T1000 (cell line): ENCODE measurements at places on chromosomes 3 and 15.

DNA sequence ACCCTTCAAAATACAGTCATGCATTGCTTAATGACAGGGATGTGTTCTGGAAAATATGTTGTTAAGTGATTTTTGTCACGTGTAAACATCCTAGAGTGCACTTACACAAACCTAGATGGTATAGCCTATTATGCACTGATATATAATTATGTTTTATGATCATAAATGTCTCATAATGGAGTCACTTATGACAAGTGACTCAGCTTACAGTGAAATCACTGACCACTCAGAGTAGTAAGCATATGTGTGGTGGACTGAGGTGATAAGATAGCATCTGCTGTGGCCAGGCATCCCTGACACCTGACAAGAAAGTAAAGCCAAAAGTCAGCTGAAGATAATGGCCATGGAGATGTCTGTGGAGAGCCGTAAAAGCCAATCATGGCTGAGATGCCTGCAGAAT lies 5.4 kb downstream of the ACAD11 start:
- DNase-seq, result no peak

DNA sequence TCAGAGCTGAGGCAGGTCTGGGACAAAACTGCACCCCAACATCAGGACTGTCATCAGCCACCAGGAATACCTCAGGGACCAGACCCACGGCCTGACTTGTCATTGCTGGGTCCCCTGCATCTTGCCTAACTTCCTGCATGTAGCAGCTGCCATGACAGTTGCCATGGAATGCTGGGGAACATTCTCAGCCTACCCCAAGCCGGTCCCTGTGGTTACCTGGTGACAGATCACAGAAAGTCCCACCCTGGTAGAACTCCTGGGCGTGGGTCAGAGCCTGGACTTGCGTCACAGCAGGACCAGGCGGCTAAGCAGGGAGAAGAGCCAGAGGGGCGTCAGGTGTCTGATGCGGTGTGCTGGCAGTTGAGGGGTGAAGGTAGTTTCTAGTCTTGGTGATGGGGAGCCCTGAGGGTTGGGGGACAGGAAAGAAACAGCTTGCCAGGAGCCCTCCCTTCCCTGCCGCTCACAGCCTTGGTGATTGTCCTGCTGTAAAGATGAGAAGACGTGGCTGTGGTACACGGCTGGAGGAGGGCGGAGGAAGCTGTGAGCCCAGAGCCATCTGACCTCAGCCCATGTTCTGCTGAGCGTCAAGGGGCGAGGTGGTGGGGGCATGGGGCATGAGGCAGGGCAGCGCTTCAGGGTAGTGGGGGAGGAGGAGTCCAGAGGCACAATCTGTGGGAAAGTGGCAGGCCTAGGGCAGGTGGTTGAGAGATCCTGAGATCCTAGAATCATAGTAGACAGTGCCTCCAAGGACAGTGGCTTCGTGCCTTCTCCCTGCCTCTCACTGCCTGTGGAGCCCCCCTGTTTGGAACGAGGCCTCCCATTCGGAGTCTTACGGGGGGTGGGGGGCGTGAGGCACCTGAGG lies 5.4 kb downstream of the H1-8 start:
- DNase-seq, result no peak

GRCh38 chr3:22856811-22857210 lies 346.3 kb upstream of the UBE2E2 start:
- no peak for DNase-seq

DNA sequence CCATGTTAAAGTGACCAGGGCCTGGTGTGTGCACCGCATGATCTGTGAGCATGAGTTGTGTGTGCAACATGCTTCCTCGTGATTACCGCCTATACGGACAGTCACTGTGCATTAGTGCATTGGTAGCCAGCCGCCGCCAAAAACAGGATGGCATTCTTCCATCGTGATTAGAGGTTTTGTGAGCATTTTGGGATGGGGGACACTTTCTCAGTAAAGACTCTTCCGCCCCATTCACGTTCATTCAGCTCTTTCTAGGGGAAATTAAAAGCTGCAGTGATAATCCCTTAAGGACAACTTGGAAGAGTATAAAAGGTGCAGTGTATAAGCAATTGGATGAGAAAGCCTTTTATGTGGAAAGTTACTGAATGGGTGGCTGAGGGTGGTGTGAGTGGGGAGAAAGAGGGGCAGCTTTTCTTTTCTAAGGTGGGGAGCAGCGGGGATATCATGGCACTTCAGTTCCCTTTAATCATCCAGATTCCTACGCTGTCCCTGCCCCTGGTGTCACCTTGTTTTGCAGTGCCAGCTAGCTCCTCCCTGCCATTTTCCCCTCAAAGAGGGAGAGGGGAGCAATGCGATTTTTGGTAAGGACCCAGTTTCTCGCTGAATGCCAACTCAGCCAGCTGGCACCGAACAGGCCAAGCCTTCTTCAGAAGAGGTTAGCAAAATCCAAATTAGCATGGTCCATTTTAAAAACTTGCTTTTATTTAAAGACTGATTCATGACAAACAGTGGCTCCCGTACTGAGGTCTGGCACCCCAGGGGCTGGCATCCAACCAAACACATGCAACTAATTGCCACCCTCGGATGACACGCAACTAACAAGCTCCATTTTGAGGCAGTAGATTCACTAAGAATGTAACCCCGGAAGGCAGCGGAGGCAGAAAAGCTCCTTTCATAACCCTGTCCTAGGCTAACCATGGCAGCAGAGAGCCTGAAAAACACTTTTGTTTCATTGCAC lies 447.8 kb downstream of the FHIT start:
- no peak for DNase-seq

DNA sequence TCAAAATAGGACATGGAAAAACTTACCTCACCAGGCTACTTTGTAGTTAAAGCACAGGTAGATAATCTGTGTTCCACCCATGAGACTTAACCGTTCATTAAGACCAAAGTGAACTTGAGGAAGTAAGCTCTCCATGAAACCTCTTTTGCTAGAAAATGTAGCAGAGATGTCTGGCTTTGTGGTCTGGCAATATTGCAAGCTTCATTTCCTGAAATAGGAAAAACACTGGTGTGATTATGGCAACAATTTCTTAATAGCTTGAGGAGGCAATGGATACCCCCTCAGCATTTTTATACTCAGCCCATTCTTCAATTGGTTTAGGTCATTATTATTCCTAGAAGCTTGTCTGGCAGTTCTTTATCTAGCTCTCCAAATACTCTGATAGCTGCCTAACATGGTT lies 957.3 kb downstream of the IGSF11 start:
- DNase-seq, result no peak

DNA sequence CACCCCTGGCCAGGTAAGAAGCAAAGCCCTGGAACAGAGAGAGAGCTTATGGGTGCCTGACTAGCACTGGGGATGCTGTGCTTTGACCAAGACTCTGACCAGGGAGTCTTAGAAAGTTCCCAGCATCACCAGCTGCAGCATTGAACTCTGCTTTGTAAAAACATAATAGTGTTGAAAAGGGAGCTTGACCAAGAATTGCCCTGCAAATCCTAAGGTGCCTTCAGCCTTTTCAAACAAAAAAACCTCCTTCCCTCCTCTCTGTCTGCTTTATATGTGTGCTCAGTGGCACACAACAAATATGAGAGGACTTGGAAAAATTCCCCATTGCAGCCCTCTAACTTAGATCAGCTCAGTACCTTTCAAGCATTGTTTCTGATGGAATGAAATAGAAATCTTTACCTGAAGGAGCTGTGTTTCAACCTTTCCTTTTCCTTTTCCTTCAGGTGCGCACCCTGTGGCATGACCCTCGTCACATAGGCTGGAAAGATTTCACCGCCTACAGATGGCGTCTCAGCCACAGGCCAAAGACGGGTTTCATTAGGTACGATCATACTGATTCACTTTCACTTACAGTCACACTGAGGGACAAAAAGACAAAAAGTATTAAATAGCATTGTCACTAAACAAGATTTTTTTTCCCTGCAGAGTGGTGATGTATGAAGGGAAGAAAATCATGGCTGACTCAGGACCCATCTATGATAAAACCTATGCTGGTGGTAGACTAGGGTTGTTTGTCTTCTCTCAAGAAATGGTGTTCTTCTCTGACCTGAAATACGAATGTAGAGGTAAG lies 13.0 kb downstream of the THBS1 start:
- DNase-seq, result no peak

- DNase-seq, result no peak
These were observed 56.8 kb downstream of the NOX5 start for GRCh38 chr15:69071260-69071659.

GRCh38 chr3:183540501-183541234 lies 14.8 kb downstream of the KLHL6 start:
- no peak for DNase-seq

- no peak for DNase-seq
These were observed 106.5 kb upstream of the SLC4A7 start for GRCh38 chr3:27590437-27591298.

DNA sequence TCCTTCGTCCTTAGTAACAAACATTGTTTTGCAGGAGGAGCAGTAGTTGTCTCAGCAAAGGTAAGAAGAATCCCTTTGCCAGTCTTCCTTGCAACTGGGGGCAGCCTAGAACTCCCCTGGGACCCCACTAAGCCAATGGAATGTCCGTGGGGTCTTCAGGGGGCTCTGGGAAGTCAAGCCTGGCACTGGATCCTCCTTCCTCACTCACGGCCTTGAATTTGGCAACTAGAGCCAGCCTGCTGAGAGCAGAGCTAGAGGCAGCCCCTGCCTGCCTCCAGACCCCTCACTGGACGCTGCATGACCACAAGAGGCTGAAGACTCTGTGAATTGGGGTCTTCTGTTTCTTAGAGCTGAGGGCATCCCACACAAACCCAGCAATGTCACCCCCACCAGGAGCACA lies 18.6 kb upstream of the PRR23E start:
- DNase-seq, result no peak

DNA sequence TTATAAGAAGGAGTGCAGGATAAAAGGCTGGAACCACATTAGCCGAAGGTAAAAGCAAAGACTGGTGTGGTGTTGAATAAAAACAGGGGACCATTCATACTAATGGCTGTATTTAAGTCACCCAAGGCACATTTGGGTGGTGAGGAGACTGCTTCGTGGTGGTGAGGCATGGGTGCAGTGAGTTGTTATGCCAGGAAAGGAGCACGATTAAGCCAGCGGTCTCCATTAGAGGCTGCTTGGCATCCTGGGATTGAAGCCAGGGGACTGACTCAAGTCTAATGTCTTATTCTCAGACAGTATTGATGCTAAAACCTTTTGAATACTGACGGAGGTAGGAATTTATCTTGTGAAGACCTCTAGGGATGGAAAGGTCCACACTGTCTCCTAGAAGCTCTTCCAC lies 21.9 kb downstream of the FEM1B start:
- DNase-seq, result no peak

- DNase-seq, result no peak
These were observed 69.7 kb downstream of the MB21D2 start for GRCh38 chr3:192847941-192848340.

DNA sequence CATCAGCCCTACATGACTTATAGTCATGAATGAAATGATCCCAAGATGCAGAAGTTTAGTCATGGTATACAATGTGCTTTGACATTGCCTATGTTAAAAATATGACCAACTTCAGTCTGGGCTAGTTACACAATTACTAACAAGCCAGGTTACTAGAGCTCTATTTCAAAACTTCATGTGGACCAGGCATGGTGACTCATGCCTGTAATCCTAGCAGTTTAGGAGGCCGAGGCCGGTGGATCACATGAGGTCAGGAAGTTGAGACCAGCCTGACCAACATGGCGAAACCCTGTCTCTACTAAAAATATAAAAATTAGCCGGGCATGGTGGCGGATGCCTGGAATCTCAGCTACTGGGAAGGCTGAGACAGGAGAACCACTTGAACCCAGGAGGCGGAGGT lies 613.0 kb downstream of the CADM2 start:
- no peak for DNase-seq

GRCh38 chr3:119700920-119701734 lies 1.7 kb upstream of the CFAP91 start:
- DNase-seq, result no peak

GRCh38 chr3:151412989-151413388 lies 28.4 kb upstream of the P2RY12 start:
- DNase-seq, result no peak

DNA sequence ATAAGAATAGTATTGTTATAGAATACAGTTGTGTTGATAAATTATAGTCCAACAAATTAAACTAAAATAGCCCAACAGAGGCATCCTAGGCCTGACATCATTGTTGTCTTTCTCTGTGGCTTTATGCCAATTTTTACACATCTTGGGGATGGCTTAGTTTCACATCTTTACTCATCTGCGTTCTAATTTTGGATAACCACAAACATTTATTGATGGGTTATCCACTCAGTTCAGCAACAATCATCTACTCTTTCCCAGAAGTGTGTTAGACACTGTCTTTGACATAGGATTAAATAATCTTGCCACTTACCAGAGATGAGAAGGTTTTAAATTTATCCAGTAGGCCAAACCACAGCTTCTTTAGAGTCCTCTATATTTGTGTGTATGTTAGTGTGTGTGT lies 120.8 kb upstream of the PHLDB2 start:
- DNase-seq, result no peak

- DNase-seq, result no peak
These were observed 68.6 kb downstream of the ITGB5 start for GRCh38 chr3:124818398-124819091.

DNA sequence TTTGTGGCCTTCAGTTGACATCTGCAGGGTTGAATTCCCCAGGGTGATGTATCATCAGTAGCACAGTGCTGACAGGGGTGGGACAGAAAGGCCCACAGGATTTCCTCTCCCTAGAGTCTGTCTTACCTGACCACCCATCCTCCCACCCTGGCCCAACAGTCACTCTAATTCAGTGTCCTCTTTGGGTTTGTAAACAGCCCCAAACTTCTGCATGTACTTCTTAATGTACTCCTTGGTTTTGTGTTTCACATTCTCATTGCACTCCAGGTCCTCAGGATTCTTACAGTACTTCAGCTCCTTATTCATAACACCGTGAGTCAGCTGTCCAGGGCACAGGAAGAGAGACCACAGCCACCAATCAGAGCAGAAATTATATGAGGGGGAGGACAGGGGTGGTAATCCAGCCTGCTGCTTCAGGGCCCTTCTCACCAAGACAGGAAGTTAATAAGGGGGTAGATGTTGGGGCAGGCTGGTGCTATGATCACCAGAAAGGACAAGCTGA lies 37.5 kb downstream of the NBEAL2 start:
- peak; percentile 63 for DNase-seq

DNA sequence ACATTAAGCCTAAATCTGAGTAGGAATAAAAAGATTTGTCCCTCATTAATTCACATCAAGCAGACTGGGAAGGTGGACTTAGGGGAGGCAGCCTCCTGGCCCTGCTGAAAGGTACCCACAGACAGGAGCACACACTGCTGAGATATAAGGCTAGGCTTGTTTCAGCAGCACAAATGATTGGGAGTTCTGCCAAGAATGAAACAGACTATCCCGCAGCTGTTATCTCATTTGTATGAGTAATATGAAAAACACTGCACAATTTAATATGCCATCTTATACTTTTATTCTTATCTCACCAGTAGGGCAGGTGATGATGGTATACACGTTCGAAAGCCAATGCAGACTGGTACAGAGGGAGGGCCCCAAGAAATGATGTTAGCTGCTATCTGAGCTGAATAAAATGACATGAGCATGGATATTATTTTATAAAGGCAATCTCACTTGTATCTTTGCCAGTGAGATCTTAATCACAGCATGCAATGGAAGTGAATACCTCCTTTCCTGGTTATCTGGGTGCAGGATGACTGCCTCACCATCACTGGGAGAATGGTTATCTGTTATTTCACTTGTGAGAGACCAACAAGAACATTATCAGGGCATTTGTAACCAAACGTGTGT lies 258.7 kb upstream of the PPP2R3A start:
- no peak for DNase-seq
